Fibroblast of skin of abdomen (primary cell): ENCODE measurements at places on chromosomes 12 and 14.

GRCh38 chr12:3323002-3323685 lies 167.9 kb upstream of the PRMT8 start:
- DNase-seq, result no peak

GRCh38 chr14:104290756-104291122 lies 152.4 kb downstream of the KIF26A start:
- no peak for DNase-seq

DNA sequence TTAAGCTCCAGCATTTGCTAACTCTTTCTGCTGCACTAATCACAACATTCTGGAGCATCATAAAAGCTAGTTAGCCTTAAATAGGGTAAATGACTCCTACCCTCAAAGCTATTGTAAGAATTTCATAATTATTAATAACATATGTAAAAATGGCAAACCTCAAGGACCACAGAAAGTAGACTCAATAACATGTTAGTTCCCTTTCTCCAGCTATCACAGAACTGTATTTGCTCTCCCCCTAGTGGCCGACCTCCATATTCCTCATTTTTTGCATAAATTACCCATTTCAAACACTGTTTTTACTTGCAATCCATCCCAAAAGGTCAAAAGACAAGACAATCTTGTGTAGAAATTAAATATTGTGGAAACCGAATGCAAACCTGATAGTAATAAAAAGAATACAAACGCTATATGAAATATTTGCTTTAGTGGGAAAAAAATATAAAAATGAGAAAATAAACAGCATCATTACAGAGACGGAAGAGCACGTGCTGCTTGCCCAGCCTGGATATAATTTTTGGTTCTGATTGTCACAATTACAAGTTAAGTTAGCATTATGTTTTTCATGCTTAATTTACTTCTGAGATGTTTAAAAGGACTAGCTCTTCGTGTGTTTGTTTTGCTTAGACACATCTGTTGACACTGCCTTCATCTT lies 97.9 kb downstream of the RERGL start:
- DNase-seq, result peak; percentile 63

- DNase-seq, result no peak
Observed at GRCh38 chr12:14833952-14834351, 9.4 kb downstream of the ART4 start.

- DNase-seq, result no peak
Observed at GRCh38 chr14:33959692-33960151, 8.8 kb upstream of the EGLN3 start.

- peak; percentile 87 for DNase-seq
Observed at GRCh38 chr14:58918066-58918738, 270.3 kb upstream of the DAAM1 start.

DNA sequence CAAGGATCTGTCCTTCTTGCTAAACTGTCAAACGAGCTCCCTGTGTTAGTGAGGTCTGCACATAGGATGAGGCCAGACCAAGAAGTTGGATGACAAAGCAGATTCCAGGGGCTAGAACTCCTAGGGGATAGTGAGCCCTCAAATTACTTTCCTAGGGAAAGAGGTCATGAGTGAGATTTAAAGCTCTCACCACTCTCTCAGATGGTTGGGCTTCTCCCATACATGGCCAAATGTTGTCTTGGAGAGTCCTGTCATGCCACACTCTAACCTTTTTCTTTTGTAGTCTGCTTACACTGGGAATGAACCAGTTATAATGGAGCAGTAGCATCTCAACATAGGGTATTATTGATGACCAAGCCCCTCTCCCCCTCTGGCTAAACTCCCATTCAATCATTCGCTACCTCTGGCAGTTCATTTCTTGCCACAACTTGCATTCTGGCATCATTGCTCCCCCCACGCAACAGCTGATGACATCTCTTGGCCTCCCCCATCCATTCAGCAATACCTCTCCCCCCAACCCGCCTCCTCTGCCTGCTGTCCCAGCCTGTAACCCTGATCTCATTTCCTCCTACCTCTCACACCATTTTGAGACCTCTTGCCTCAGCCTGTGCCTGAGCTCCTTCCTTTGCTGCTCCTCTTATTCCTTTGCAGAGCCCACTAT lies 64.7 kb upstream of the CISTR start:
- no peak for DNase-seq

DNA sequence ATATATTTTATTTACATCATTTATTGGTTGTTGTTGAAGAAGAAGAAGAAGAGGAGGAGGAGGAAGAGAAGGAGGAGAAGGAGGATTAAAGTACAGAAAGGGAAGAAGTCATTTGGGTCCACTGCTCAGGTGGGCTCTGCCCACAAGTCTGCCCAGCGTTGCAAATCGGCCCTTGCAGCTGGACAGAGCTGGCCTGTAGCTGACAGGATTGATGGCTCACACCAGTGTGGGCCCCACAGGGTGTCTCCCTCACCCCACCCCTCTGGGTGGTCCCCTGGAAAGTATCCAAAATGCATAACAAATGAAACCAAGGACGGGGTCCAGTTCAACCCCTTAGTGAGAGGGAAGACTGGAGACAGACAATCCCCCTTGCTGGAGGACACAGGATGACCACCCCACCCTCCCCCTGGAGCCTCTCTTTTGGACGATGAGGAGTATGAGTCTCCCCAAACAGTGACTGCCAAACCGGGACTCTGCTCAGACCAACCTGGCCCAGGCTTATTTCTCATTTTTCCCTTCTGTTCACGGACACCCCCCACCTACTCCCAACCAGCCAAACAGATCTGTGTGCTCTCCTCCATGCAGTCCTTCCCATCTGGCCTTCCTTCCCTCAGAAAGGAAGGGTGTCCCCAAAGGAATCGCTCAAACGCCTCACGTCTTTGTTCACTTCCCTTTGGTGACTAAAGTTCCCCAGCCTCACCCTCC lies 17.7 kb downstream of the DPF3 start:
- DNase-seq, result no peak

DNA sequence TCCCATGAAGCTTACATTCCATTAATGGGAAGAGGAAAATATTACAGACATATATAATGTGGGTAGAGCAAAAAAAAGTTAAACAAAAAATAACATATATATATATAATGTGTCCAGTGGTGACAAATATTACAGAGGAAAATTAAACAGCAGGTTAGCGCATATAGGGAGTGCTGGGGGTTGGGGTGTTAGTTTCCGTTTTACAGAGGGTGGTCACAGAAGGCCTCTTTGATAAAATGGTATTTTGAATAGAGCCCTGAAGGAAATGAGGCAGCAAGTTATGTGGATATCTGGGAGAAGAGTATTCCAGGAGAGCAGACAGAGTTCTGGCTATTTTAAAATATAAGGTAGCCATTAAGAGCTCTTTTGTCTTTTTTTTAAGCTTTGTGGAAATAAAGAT lies 73.2 kb downstream of the DCAF5 start:
- DNase-seq, result no peak

- DNase-seq, result no peak
Observed at GRCh38 chr14:22095860-22096513, 422.4 kb upstream of the OR4E1 start.

DNA sequence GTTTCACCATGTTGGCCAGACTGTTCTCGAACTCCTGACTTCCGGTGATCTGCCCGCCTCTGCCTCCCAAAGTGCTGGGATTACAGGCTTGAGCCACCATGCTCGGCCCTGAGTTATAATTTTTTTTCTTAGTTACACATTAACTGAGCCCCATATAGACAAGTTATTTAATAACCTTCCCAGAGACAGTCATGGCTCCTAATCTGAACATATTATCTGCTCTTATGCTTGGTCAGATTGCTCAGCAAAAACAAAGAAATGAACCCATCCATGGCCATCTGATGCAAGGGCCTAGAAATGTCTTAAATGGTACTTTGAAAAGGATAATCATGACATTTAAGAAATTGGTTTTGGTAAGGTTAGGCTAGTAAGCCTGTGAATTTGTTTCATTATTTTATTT lies 13.0 kb downstream of the SAMD15 start:
- no peak for DNase-seq

GRCh38 chr12:18990856-18991255 lies 138.7 kb upstream of the PLEKHA5 start:
- DNase-seq, result no peak

- DNase-seq, result no peak
Observed at GRCh38 chr12:77345336-77345735, 280.0 kb upstream of the E2F7 start.

- DNase-seq, result no peak
Observed at GRCh38 chr12:32448586-32448985, 49.2 kb downstream of the FGD4 start.

DNA sequence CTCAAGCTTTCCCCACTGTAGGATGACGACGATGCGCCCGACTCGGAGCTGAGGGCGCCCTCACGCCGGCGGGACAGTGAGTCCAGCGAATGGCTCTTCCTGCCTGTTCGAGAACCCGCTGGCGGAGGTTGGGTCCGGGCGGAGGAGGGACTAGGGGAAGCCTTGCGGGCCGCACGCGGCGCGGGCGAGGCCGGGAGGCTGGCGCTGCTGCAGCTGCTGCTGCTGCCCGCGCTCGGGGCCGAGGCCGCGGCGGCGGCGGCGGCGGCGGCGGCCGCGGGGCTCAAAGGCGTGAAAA lies 1.9 kb downstream of the CCDC177 start:
- DNase-seq, result no peak

DNA sequence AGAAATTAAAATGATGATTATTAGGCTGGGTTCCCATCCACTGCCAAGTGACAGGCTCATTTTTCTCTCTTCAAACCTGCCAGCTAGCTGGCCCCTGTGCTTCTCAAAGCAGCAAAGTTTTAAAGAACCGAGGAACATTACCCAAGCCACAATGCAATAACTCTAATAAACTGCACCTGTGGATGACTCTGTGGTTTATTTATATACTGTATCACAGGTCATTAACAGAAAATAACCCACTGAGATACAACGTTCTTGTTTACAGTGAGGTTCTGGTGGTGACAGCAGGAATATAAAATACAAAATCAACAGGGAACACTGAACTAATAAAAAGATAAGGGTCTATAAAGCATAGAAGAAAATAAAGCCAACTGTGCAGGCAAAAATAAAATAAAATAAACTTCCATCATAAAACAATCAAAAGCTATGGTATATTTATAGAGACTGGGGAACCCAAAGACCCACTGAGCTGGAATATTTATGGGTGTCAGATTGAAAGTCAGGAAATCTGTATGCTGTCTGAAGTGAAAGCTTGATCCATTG lies 472.9 kb downstream of the NOVA1 start:
- DNase-seq, result no peak

GRCh38 chr12:16618256-16618655 lies 12.3 kb upstream of the LMO3 start:
- no peak for DNase-seq

DNA sequence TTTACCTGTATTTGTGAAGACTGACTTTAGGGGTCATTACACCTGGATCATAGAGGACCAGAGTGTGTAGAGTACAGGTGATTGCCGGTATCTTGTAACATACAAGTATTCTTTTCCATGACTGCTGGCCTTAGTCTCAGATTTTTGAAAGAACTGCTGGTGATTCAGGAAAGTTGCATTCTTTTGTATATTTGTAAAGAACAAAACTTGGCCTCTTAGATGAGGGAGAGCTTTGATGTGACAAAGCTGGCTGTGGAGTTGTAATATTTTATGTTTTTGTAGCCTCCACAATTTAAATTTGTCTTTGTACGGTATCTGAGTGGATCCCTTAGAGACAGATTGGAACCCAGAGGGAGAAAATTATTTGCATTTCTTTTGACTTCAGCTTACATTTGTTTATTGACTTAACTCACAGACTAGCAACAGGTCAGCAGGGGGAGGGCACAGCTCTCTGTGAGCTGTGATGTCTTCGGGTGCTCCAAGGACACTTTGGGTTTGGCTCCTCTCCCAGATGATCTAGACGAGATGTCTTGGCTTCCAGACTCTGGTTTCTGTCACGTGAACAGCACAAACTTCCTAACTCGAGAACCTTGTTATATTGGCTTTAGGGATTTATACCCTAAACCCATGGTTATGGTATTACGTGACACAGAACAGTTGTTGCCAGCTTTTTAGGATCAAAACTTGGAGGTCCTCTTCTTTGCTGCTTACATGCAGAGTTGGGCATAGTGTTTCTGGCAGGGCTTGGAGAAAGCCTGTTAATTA lies 65.9 kb downstream of the DAAM1 start:
- DNase-seq, result peak; percentile 94

GRCh38 chr14:77024171-77024691 lies 4.3 kb downstream of the IRF2BPL start:
- no peak for DNase-seq

- DNase-seq, result no peak
Observed at GRCh38 chr12:107780298-107780697, 5.8 kb downstream of the ASCL4 start.

DNA sequence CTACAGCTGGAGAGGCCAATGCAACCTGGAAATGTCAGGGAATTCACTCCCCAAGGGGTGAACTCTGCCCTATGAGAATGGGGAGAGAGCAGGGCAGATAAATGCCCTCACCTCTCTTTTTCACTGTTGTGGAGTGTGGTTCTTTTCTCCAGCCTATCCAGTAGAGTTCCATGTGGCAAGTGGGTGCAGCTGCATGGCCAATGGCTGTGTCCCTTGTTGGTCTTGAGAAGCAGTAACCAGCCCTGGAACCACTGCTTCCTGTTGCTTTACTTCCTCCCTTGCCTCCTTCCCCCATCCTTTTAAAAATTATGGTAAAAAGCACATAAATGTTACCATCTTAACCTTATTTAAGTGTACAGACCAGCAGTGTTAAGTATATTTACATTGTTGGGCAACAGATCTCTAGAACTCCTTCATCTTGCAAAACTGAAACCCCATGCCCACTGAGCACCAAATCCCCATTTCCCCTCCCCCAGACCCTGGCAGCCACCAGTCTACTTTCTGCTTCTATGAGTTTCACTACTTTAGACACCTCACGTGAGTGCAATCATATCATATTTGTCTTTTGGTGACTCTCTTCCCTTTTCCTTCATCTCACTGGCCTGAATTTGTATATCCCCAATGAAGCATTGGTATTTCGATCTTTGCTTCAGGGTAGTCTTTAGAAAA lies 77.0 kb upstream of the GRIP1 start:
- no peak for DNase-seq

DNA sequence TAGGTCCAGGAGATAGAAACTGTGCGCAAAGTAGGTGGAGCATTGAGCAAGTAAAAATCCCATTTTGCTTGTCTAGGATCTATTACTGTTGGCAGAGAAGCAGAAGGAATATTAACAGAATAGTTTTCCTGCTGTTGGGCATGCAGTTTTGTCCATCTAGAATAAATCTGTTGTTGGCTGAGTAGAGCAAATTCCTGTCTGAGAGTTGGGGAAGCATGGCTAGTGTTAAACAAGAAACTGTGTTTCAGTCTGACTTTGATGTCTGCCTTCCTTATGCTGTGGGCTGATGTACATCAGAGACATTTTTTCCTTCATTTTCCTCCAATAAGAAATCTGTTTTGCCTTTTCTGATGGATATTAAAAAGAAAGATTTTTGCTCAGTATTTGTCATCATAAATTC lies 98.2 kb downstream of the RAD52 start:
- DNase-seq, result peak; percentile 62

DNA sequence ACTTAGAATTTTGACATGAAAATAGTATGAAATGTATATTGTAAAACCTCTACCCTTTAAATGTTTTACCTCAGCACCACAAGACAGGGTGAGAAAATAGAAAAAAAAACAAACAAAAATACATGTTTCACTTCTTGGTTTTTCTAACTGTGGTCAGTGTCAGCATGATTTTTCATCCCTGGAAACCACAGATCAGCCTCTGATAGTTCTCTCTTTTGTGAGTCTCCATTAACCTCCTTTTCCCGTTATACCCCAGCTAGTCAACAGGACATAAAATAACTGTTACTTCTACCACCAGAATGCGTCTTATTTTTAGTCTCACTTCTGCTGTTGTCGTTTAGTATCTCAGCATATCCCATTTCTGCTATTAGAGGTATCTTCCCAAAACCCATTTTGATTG lies 48.3 kb upstream of the KCNMB4 start:
- no peak for DNase-seq
